ENCODE measurements at places on chromosomes 13 and 19. TPM values are rescaled to one million over a fixed set of nuclear protein-coding genes. Genes with fewer than 3 reads are reported as not detected.

ZSCAN4 gene
- not detected for total RNA-seq

FGF22 gene
- under 0.01 TPM for total RNA-seq

DKKL1 gene
- total RNA-seq: 0.14 TPM

ELSPBP1 gene
- total RNA-seq: not detected

CATSPERD gene
- total RNA-seq: not detected

PRR36 gene
- not detected for total RNA-seq

CEBPA gene
- 0.57 TPM for total RNA-seq

CRLF1 gene
- 28.7 TPM for total RNA-seq

MAN2B1 gene
- 20.9 TPM for total RNA-seq

KCNN4 gene
- 0.28 TPM for total RNA-seq

FAM216B gene
- total RNA-seq: 0.09 TPM

IFI30 gene
- 11.2 TPM for total RNA-seq

ZNF709 gene
- 3.3 TPM for total RNA-seq

SKA3 gene
- total RNA-seq: 2.3 TPM

NTF4 gene
- total RNA-seq: not detected

BBC3 gene
- 16.5 TPM for total RNA-seq

SBK2 gene
- not detected for total RNA-seq

SHISA7 gene
- not detected for total RNA-seq

CTXN1 gene
- 1.9 TPM for total RNA-seq

CAMSAP3 gene
- not detected for total RNA-seq

SOX1 gene
- total RNA-seq: not detected

ZNF415 gene
- total RNA-seq: 13.7 TPM

MAST1 gene
- 0.18 TPM for total RNA-seq

ZNF837 gene
- 1.4 TPM for total RNA-seq

CCL25 gene
- total RNA-seq: not detected

CGB8 gene
- not detected for total RNA-seq

SIRT2 gene
- total RNA-seq: 45.1 TPM

ZNF700 gene
- 7.8 TPM for total RNA-seq

ZNF724 gene
- 1.6 TPM for total RNA-seq

CNOT3 gene
- 5.3 TPM for total RNA-seq

TMEM86B gene
- 1.1 TPM for total RNA-seq

RUBCNL gene
- total RNA-seq: 0.55 TPM

KLF1 gene
- not detected for total RNA-seq

FLT1 gene
- 10.1 TPM for total RNA-seq

All from smooth muscle cell of bladder (primary cell).